LoVo (cell line): ENCODE measurements at places on chromosomes 3 and 15.
A peak's percentile ranks its signal among the peaks of the same experiment; 100 is the strongest.

DNA sequence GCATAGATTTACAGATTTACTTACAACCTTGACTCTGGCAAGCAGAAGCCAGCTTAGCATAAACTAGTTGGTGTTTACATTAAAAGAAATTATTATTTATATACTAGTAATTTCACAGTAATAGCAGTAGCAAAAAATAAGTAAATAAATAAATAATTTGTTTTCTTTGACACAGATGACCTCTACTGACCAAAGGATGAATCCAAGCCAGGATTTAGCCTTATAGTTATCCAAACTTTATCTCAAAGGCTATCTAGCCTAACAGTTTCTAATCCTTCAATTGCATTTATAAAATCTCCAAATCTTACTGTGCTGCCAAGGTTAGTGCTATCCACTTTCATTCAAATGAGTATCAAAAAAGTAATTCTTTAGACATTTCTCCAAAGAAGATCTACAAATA is 64.3 kb downstream of the FRMD5 start:
- no peak for DNase-seq

DNA sequence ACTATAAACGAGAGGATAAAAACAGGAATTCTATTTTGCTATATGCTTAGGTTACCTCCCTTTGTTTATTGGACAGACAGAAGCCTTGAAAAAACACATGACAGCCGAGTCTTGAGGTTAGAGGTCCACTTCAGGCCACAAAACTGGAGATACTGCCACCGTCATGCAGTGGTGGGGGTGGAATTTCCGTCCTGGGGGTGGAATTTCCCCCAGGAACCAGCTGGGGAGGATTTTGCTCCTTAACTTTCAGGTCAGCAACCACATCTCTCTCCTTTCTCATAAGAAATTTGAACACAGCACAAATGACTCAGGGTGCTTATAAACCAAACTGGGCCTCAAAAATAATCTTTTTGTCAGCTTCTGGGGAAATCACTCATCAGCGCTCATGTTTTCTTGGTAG is 545.8 kb upstream of the ADAMTS9 start:
- no peak for DNase-seq

DNA sequence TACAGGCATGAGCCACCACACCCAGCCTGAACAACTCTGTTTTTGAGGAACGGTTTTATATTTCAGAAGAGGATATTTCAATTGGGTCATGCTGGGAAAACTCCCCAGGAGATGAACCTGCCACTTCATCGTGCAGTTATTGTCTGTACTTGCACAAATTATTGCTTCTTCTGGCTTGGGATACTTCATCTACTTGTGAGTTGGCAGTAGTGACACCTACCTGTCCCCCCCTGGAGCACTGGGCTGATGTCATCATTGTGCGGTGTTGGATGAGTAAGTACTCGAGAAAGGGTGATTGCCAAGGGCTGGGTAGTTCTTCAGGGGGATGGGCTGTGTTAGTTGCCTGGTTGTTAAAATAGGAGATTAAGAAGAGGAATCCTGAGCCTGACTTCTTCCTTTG is 85.1 kb upstream of the SAMMSON start:
- peak; percentile 3 for DNase-seq

DNA sequence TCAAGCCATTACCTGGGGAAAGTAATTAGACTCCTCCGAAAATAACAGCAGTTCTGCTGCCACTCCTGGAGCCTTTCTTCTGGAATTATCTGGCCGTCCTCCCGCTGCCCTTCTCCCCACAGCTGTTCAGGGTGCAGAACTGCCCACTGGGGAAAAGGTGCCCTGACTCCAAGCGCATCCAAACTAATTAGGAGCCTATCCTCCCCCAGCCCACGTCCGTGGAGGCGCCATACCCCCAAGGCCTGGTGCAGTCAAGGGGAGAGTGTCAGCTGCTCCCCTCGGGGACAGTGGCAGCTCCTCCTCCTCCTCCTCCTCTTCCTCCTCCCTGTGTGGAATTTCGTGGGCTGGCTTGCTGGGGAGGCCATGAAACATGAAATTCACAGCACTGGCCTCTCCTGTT is 177.2 kb downstream of the XXYLT1 start:
- no peak for DNase-seq

- DNase-seq: no peak
Measured at GRCh38 chr15:81209635-81210034, 13.0 kb downstream of the IL16 start.

- DNase-seq: no peak
Measured at GRCh38 chr3:184175506-184175905, 851 bp downstream of the AP2M1 start.

- peak; percentile 4 for DNase-seq
Measured at GRCh38 chr3:15151166-15151565, 52.2 kb upstream of the RBSN start.

DNA sequence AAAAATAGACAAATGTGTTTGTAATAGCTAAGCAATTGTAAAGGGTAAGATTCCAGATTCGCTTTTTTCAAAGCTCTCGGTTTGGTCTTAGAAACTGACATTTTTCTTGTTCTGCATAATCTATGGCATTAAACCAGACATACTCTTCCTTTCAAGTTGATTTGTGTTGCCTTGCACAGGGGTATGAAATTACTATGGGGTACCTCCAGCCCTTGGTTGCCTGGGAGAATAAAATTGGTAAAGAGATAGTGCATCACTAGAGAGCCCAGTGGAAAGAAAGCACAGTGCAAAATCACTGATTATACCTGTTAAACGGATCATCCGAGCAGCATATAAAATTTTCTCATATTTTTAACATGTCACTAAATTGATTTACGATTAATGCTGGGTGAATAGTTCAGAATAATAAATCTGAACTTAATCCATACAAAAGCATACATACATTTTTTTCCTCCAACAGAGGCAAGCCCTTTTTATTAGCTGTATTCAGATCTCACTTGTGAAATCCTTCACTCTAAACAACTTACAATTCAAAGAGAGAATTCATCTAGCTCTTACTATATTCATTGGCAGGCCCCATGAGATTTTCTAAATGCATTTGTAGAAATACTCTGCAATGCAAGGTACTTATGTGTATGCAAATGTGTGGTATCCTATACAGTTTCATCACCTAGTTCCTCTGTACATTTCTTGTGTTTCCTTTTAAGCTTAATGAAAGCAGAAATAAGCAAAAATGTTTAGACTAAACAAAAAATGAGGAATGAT is 224.4 kb downstream of the ROBO1 start:
- DNase-seq: no peak

DNA sequence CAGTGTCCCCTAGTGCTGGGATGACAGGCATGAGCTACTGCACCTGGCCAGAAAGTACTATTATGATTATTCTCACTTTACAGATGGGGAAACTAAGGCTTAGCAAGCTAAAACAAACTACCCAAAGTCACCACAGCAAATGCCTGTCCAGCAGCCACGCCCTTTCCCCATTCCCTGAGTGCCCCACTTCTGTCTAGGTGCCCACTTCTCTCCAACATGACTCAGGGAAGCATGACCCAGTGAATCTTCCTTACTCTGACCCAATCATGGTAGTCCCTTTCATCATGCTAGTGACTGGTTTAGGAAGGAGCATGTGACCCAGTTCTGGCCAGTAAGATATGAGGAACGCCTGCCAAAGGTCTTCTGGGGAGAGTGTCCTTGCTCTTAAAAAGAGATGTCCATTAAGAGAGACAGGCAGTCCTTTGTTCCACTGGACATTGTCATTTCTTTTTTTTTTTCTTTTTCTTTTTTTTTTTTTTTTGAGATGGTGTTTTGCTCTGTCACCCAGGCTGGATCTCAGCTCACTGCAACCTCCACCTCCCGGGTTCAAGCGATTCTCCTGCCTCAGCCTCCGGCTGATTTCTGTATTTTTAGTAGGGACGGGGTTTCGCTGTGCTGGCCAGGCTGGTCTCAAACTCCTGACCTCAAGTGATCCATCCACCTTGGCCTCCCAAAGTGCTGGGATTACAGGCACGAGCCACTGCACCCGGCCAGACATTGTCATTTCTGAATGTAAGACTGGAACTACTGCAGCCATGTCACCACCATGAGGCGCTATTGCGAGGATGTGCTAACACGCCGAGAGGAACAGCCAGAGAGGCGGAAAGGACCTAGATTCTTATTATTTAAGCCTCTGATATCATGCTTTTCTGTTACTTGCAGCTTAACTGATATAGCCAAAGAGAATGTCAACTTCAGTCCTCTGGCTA is 19.8 kb downstream of the MEGF11 start:
- peak; percentile 34 for DNase-seq

DNA sequence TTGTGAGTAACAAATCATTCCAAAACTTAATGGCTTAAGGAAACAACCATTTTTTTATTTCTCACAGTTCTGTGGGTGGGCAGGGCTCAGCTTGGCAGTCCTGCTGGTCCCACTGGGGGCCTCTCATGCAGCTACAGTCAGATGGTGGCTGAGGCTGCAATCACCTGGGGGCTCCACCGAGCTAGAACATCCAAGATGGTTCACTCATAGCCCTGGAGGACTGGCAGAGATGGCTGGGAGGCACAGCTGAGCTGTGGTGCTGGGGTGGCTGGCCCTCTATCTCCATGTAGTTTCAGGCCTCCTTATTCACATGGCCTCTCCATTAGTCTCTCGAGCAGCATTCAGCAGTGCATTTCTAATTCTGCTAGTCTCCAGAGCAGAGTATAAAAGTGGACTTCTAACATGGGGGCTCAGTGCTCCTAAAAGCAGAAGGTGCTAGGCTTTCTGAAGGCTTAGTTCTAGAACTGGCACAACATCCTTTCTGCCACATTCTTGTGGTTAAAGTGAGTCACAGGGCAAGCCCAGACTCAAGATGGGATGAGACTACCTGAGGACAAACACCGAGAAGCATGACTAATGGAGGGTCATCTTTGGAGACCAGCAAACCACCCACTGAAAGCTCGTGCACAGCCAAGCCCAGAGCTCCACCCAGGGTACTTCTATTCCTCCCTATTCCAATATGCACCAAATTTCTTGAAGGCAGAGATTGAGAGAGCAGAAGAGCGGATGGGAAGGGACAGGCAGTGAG is 6.3 kb downstream of the CAV3 start:
- peak; percentile 87 for DNase-seq

DNA sequence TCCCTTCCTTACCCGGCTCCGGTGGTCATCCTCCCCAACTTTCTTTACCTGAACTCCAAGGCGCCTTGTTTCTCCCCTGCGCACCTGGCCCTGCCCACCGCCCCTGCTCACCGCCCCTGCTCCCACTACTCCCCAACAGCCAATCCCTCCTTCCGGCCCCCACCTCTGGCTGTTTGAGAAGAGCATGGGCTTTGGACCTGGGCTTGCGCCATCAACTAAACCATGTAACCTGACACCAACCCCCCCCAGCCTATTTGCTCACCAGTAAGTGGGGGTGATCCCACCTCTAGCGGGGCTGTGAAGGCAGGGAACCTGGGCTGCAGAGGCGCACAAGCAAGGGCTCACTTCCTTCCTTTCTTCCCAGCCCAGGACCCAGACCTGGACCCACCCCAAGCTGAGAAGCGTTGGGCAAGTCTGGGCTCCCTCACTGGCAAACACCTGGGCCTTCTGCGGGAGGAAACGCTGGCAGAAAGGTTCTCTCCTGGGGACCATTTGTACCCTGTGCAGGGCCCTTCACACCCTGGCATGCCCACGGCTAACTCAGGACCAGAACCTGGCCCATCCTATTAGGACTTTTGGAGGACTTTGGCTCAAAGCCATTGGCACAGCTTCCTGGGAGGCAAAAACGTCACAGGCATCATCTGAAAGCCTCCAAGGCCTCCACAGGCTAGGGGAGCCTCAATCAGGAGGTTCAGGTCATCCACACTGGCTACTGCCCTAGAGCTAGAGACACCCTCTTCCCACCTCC is at the start of gene PLXNB1:
TSS of gene PLXNB1 (minus strand) at position 127 of the 748 bp plus-strand sequence. CDS start 5,475 bp downstream, outside the sequence.
- peak; percentile 64 for DNase-seq
